ENCODE measurements at places on chromosomes 6 and 20.
A peak's percentile ranks its signal among the peaks of the same experiment; 100 is the strongest.

- no peak for DNase-seq
These were observed 699.7 kb downstream of the DHX35 start for GRCh38 chr20:39661833-39662232.

GRCh38 chr6:73727114-73727513, 31.1 kb downstream of the CD109 start:
- no peak for DNase-seq

DNA sequence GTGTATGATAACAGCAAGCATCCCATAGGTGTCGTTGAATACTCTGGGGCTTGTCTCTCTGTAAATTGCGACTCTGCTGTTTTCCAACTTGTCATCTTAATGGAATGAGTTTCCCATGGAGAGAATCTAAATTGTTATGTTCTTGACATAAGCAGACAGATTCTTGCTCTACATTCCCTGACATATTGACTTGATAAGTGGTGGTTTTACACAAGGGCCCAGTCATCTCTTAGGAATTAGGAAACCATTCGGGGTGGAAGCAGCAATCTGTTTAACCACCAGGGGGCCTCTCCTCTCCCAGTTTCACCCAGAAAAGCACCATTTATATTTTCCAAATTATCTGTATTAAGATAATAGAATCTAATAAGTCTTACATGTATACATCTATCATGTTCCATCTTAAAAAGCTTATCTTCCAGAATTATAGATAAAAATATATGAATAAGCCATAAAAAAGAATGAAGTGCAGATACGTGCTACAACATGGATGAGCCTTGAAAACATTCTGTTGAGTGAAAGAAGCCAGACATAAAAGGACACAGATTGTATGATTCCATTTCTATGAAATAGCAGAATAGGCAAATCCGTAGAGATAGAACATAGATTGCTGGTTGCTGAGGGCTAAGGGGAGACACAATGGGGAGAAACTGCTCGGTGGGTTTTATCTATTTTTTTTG, 23.1 kb upstream of the MROH8 start:
- no peak for DNase-seq

- DNase-seq: no peak
These were observed 320.9 kb upstream of the CITED2 start for GRCh38 chr6:139695361-139695760.

- peak; percentile 25 for DNase-seq
These were observed 102.1 kb downstream of the CEBPB start for GRCh38 chr20:50292591-50293283.

DNA sequence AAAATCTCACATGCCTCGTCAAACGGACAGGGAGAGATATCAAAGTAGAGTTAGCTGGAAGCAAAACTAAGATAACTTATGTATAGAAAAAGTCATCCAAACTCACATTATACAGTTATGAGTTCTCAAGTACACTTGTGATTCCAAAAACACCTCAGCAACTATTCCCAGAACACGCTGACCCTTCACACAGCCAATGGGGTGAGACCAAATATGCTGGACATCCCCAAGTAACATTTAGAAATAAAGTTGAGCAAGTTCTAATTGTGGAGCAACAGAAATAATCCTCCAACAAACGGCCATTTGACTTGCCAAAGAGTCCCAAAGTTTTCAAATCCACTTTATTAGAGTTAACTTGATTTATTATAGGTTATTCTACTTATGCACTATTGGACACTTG, 52.4 kb downstream of the LY86 start:
- DNase-seq: no peak

- DNase-seq: no peak
These were observed 100.8 kb downstream of the MTFR2 start for GRCh38 chr6:136149311-136149710.

GRCh38 chr20:56422076-56422823, 10.2 kb downstream of the CASS4 start:
- no peak for DNase-seq

DNA sequence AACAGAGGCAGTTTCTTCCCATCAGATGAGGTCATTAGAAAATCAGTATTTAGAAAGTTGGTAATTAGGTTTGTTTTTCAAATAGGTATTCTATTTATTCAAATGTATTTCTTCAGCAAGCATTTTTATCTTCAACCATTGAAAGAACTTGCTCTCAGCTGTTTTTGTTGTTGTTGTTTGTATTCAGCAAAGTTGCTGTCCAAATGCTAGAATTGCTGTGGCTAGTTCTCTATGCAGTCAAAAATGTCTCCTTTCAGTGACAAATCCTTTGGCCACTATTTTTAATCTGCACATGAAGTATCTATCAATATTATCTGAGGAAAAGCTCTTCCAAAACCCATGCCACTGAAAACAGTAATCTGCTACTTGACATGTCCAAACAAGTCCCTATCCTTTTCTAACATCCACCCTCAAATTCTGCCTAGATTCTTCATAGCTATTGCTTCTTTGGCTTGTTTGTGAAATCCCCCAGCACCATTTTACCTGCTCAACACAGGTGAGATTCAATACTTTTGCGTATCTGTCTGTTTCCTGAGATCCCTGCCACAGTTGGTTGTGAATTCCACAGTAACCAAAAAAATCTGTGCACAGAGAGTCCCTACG, 1005.4 kb downstream of the GRIK2 start:
- no peak for DNase-seq

GRCh38 chr6:148789948-148790347, 43.1 kb downstream of the UST start:
- DNase-seq: no peak

GRCh38 chr6:136969433-136969832, 47.3 kb downstream of the SLC35D3 start:
- DNase-seq: no peak

DNA sequence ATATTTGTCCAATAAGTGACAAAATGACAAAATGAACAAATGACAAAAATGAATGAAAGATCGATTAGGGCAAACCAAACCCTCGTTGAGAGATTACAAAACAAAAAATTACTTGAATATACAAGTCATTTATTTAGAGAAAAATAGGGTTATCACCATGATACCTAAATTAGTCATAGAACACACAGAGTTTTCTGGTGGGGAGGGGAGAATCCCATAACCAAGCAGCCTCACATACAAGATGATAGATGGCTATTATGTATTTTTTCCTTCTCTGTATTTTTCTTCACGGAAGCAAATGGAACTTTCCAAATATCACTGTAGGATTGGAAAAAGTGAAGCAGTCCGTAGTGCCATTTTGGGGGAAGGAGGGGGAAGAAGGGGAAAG, 28.5 kb upstream of the BMP6 start:
- no peak for DNase-seq

- no peak for DNase-seq
These were observed 164.8 kb upstream of the BMP5 start for GRCh38 chr6:56040223-56040622.

- no peak for DNase-seq
These were observed 271.5 kb downstream of the FOXA2 start for GRCh38 chr20:22312744-22313346.

DNA sequence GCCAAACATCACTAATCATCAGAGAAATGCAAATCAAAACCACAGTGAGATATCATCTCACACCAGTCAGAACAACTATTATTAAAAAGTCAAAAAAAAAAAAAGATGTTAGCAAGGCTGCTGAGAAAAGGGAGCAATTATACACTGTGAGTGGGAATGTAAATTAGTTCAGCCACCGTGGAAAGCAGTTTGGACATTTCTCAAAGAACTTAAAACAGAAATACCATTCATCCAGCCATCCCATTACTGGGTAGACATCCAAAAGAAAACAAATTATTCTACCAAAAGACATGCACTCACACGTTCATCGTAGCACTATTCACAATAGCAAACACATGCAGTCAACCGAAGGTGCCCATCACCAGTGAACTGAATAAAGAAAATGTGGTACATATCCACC, 213.9 kb downstream of the TTLL2 start:
- DNase-seq: no peak

DNA sequence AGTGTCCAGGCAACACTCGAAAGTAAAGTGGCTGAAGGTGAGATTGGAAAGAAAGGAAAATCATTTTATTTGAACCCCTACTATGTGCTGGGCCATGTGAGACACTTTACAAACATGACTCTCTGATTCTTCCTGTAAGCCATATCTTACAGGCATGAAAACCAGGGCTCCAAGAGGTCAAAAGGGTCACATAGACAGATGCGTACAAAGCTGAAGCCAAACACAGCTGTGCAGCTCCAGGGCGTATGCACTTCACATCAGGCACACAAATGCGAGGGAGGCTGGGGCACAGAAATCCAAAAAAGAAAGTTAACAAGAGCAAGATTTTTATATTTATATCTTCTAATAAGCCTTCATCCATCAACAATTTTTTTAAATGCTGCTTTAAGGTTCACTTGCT, 176.5 kb downstream of the PHACTR1 start:
- DNase-seq: no peak

DNA sequence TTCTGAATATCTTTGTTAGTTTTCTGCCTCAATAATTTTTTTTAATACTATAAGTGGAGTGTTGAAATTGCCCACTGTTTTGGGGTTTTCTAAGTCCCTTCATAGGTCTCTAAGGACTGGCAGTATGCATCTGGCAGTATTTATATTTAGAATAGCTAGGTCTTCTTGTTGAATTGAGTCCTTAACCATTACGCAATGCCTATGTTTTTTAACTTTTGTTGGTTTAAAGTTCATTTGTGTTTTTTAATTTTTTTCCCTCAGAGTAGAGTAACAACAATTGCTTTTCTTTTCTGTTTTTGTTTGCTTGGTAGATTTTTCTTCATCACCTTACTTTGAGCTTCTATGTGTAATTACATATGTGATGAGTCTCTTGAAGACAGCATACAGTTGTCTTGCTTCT, 375.9 kb upstream of the EYS start:
- DNase-seq: no peak

DNA sequence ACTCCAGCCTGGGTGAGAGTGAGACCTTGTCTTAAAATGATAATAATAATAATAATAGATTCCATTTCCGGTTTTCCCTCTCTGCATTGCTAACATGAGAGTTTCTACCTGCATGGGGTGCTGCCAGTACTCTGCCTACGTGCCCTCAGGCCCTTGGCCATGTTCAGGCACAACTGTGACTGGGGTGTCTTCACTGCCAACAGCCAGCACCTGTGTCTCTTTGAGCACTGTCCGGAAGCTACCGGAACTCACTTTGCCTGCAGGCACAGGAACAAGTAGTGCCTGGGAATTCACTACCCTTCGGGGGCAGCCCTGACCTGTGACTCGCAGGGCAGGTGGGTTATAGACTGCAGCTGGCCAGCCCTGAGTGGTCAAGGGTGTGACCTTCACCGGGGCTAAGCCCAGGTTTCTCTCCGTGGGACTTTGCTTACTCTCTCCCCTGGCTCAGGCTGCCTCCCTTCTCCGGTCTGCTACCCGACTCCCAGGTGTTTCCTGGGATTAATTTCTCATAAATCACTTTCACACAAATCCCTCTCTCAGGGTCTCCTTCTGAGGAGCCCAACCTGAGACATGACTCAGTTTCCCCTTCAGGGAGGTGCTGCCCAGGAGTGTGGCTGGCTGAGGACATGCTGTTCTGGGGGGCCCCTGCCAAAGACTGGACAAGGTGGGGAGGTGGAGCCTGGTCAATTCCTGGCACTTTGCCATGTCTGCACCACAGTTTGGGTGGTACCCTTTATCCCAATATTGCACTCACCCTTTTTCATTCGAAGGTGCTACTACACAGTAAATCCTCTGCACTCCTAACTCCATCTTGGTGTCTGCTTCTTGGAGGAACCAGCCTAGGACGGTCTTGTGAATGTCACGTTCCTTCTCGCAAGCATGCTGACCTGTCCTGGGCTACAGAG, 79.5 kb upstream of the RALGAPA2 start:
- DNase-seq: no peak
